ENCODE measurements at places on chromosomes 1 and 21.

DNA sequence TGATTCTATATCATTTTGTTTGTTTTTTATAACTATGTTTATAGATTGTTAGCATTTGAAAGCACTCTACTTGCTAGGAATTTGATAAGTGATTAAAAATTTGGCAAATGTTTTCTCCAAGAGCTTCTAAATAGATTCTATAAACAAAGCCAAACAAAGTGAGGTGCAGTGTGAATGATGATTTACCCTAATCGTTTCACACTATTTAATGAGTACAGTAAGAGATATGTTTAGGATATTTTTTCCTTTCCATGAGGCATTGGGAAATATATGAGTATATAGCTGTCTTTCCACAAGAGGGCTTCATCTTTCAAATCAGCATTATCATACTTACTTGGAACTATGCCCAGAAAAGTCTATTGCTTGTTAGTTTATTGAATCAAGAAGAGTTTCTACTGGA lies 277.0 kb upstream of the BRINP3 start:
- no peak for DNase-seq

- no peak for DNase-seq
These were observed 41.0 kb upstream of the JUN start for GRCh38 chr1:58824753-58825389.

DNA sequence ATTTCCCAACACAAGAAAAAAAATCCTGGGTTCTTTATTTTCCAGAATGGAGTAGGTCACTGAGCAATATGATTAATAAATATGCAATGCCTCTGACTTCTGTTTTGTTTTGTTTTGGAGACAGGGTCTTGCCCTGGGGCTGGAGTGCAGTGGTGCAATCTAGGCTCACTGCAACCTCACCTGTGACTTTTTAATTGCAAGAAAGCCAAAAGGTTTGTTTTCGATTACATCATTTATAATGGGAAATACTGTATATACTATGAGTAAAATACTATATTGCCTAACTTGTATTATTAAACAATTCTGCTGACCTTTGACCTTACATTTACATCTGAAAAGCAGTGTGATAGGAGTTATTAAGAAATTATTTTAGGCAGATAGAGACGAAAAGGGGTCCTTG lies 11.6 kb upstream of the CD46 start:
- no peak for DNase-seq

- no peak for DNase-seq
These were observed 1.1 kb downstream of the TBX19 start for GRCh38 chr1:168281603-168282325.

- peak; percentile 66 for DNase-seq
These were observed 3.9 kb upstream of the HES4 start for GRCh38 chr1:1003618-1004419.

DNA sequence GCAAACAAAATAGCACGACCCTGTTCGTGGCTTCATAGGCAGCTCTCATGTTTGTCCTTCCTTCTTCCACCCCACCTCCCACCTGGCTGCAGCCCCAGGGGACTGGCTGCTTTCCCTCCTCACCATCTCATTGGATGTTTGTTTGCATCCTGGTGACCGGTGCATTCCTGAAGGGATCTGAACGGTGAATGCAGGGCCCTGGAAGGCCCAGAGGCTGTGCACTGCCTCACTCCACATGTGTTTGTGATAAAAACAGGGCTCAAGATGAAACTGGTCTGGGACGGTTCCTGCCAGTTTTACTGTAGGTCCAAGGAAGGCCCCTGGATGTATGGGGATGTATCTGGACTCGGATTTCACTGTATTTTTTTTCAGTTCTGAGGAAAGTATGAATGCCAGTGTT lies 42.8 kb downstream of the CNN3 start:
- DNase-seq = peak; percentile 91

DNA sequence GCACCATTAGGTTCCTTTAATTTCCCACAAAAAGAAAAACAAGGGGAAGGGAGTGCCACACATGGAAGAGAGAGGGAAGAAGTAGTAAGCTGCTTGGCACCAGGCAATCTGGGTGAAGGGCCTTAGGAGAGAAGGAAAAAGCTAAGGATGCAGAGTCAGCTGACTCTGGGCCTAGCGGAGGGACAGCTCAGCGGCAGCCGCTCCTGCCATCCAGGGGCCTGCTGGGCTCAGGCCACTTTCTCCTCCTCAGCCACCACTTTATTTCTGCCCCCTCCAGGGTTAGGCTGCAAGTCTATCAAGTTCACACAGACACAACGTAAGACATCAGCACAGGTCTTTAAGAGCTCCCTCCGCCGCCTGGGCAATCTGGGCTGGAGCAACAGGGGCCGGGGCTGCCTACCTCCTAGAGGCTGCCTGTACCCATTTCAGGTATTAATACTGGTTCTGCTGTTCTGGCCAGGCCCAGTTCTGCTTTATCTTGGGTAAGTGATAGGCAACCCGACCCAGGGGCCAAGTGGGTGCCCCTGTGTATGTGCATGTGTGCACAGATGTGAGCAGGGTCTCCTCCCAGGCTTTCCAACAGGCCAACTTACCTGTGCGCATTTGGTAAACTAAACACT lies 53.6 kb downstream of the SLC45A1 start:
- peak; percentile 49 for DNase-seq

DNA sequence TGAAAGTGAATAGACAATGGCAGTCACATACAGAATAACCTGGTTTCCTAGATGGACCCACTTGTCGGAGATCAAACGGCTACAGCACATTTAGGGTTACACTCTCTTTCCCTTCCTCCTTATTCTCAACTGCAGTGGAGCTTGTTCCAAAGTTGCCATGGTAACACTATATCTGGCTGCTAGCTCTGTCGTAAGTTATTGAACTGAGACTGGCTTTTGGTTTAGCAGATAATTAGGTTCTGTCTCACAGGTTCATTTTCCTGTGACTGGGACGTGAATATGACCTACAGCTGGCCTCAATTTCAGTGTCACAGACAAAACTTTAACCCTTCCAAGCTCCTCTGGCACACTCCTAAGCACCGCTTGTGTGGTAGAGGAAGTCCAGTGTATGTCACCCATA lies 875.8 kb downstream of the USP25 start:
- DNase-seq = no peak

All from endodermal cell (in vitro differentiated cells).